Smooth muscle cell of the brain vasculature (primary cell): ENCODE measurements at places on chromosomes 5 and 9.
A peak's percentile ranks its signal among the peaks of the same experiment; 100 is the strongest.

DNA sequence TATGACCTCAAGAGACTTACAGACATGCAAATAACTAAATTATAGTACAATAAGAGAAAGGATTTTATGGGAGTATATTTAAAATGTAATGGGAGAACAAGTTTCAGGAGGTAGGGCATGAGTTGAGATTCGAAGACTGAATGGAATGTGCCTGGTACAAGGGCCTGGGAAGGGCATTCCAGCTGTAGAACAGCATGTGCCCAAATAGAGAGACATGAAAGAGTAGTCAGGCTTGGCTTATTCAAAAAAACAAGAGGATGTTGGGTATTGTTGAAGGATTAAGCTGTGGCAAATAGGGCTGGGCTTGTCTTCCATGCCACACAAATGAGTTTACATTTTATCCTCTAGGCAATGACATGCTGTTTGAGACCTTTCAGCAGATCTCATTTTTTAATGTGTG, 86.9 kb downstream of the FOCAD start:
- no peak for DNase-seq

- DNase-seq = no peak
Measured at GRCh38 chr5:81924442-81924841, 47.4 kb upstream of the ATG10 start.

GRCh38 chr9:84339962-84340361, 596 bp downstream of the SLC28A3 start:
- no peak for DNase-seq

GRCh38 chr5:64505769-64506566, at the start of gene RGS7BP:
TSS of gene RGS7BP (plus strand) at chr5:64506015. CDS start at chr5:64506625, 610 bp downstream.
- peak; percentile 10 for DNase-seq

DNA sequence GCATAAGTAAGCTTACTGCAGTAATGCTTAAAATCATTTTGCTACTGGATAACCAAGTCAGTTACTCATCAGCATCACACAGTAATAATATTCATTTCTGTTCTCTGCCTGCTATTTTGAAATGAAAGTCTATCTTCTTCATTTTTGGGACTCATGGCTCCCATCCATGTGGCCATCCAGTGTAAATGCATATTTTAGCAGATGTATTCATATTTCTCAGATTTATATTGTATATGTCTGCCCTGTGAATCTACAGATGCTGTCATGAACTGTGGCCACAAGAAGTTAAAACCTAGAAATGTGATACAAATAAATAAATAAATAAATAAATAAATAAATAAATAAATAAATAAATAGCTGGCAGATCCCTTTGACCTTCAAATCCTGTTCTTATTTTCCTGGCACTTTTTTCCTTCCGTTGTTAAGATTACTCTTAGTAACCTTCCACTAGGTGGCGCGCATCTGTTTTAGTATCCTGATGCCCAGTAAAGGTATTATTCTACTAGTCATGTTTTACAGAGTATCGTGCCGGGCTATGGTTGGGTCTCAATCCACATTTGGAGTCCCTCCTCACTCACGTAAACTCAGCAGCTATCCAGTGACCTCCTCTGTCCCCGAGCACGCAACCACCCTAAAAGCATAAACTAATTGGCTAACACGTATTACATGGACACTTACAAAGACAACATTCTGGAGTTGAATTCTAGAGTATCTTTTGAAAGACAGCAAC, 79.2 kb upstream of the IL7R start:
- DNase-seq = peak; percentile 62
